ENCODE measurements at places on chromosomes 7 and 10. TPM values are rescaled to one million over a fixed set of nuclear protein-coding genes. Genes with fewer than 3 reads are reported as not detected.
A peak's percentile ranks its signal among the peaks of the same experiment; 100 is the strongest.

Gene IGFBP3
- total RNA-seq = 125 TPM

Gene ARL3
- total RNA-seq = 9.0 TPM

Gene CCDC6
- 27.7 TPM for total RNA-seq

Gene WIPF3
- 1.5 TPM for total RNA-seq

DNA sequence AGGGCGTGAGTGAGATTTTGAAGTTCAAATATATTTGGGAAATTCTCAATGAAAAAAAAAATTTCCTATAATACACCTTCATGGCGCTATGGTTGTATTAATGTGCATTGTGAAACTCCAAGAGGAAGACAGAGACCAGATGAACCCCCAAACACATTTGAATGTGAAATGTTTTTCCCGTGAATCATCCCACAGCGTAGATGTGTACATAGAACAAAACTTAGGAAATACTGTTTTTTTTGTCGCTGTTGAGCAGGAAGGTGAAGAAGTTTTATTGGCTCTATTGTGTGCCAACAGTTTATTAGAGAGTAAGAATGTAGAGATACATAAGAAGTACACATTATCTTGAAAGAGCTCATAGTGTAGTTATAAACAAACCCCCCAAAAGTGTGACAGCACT is 134.0 kb downstream of the KCND2 start:
- DNase-seq = no peak
- H3K4me3 ChIP-seq = no peak overlapping the region
- no peaks in the 10 kb centered on the region for H3K27me3 ChIP-seq
- H3K4me1 ChIP-seq = peaks cover 10% of the 10 kb centered on the region
- no peak overlapping the region for H3K27ac ChIP-seq

DNA sequence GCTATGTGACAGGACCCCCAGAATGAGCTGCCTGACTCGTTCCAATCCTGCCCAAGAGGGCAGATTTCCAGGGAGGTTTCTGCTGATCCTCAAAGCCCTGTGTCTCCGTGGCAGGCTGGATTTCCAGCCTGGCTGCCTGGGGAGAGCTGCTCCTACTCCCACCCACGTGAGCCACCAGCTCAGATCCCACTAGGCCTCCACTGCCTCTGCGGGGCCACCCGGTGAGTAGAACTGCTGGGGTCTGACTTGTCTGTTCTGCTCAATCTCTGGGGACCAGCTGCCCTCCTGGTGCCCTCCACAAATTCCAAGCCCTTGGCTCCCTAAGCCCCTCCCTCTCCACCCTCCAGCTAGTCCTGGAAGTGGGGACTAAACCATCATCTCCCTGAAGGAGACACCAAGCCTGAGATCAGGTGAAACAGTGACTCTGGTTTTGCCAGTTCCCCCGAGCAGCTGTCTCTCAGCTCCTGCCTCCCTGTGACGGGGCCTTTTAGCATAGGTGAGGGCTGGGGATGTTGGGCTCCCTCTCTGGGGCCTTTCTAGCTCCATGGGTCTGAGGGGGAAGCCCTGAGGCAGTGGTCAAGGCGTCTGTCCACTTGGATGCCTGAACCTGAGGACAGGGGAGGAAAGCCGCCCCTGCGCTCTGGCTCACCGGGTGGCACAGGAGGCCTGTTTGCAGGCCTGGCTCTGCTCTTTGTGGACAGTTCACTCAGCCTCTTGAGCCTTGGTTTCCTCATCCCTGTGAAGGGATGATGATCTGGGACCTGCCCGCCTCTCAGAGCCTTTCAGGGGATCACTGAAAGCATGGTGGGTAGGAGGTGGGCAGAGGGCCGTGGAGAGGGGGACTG is 5.6 kb downstream of the FAM241B start:
- H3K36me3 ChIP-seq = peaks cover 21% of the 10 kb centered on the region
- H3K4me1 ChIP-seq = peaks cover 4% of the 10 kb centered on the region
- peaks cover 15% of the 10 kb centered on the region for H3K27me3 ChIP-seq
- no peak overlapping the region for H3K4me3 ChIP-seq
- no peak for DNase-seq

- no peak overlapping the region for H3K27ac ChIP-seq
- no peaks in the 10 kb centered on the region for H3K36me3 ChIP-seq
- no peaks in the 10 kb centered on the region for H3K4me1 ChIP-seq
- H3K4me3 ChIP-seq = no peak overlapping the region
Measured at GRCh38 chr10:65413001-65413400, 1512.8 kb upstream of the LRRTM3 start.

GRCh38 chr7:54888067-54888733 is 129.2 kb upstream of the SEC61G start:
- no peaks in the 10 kb centered on the region for H3K36me3 ChIP-seq
- H3K27me3 ChIP-seq = peaks cover 3% of the 10 kb centered on the region
- no peak overlapping the region for H3K27ac ChIP-seq
- peak; percentile 12 for DNase-seq
- peak overlapping the region; percentile 40 for H3K4me3 ChIP-seq

GRCh38 chr7:155462163-155462735 is 4.3 kb downstream of the EN2 start:
- H3K4me3 ChIP-seq = peak overlapping the region; percentile 56
- peaks cover 35% of the 10 kb centered on the region for H3K27me3 ChIP-seq
- H3K27ac ChIP-seq = no peak overlapping the region
- H3K4me1 ChIP-seq = peaks cover 17% of the 10 kb centered on the region
